ENCODE measurements at places on chromosomes 1 and 21.

DNA sequence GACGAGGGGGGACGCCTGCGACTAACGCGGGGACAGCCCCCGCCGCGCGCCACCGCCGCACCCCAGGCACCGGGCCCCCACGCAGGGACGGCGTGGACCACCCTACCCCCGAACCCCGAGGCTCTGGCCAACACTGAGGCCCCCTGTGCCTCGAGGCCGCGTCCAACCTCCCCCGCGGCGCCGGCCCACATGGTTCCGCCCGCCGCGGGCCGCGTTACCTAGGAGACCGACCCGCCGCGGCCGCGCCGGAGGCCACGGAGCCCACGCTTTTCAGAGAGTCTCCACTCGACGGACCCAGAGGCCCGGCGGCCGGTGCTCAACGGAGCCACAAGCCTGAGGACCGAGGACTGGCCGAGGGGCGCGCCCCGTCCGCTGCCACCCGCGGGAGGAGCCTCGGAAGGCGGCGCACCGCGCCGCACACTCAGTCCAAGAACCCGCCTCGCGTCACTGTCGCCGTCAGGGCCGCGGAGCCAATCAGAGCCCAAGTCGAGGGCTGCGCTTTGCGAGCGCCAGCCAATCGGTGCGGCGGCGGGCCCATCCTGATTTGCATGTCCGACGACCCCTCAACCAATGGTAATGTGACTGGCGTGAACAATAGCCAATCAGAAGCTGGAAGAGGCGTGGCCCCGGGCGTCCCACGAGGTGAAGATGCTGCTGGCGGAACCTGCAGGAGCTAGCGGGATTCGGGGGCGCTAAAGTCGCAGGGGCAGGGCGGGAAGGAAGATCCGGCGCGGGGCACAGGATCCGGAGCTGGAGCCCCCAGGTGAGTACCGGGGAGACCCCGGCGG, at the start of gene NPHP4:
Gene NPHP4 (minus strand): TSS at position 400 of the 788 bp plus-strand sequence. CDS start 6,136 bp downstream, outside the sequence.
- peak; percentile 100 for DNase-seq

DNA sequence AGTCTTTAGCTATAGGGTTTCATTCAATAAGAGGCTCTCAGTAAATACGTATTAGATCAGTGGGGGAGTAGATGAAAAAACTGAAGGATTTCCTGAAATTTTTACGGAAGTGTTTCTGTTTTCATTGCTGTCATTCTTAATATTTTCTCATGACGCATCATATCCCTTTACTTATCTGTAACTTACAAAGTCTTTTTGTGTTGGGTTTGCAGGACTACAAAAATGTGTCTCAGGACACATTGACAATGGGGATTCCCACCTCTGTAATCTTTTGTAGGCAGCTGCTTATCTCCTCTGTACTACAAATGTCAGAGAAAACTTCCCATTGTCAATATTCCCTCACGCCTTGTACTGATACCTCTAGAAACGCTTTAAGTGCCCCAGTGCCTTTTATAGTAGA, 35.5 kb downstream of the CRP start:
- DNase-seq = no peak

GRCh38 chr1:40092241-40092640, 4.8 kb downstream of the PPT1 start:
- DNase-seq = no peak

DNA sequence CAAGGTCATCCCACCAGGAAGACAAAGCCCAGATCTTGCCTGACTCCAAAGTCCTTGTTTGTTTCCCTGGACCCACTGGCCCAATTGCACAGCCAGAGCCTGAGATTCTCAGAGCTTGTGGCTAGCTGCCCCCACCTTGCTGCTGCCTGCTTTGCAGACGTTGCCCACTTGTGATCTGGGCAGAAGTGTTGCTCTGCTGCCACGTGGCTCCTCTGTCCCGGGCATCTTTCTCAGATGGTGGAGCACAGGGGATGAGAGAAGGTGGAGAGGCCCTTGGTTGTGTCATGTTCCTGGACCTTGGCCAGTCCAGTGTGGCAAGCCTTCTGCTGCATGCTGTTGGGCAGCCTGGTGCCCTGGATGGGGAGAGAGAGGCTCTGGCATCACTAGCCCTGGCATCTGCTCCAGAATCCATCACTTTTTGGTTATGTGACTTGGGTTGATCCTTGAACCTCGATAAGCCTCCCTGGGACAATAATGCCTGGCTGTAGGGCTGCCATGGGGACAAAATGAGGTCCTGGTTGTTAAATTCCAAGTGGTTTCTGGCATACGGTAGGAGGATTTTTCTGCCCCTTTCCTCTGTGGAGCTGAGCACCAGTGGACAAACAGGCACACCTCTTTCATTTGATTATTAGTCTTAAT, 1.5 kb upstream of the NR0B2 start:
- no peak for DNase-seq

GRCh38 chr1:231424950-231425805, 3.1 kb upstream of the EGLN1 start:
- DNase-seq = no peak

DNA sequence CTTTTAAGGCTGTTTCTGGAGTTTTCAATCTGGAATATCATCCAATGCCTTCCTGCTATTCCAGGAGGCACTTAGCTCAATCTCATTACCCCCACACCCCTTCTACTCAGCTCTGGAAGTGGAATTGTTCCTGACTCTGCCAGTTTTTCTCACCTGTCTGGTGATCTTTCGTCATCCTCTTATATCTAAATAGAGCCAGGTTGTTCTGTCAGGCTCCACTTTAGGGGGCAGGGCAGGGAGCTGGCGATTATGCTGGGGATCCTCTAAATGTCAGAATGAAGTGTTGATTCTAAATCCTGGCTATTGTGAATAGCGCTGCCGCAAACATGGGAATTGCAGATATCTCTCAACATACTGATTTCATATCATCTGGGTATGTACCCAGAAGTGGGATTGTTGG, 63.6 kb upstream of the ETV3 start:
- no peak for DNase-seq

DNA sequence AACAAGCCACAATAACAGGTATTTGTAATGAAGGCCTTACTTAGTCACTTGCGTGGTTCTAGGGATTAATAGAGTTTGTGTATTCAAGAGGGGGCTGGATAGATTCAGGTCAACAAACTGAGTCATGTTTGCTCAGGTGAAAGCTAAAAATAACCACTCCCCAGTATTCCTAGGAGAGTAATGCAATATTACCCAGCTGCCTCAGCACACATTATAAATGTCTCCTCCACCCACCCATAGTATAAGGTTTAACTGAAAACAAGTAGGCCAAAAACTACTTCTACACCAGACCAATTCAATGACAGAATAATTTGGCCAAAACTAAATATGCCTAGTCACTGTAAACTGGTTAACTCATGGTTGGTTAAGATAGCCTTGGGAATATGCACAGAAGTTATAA, 34.4 kb downstream of the WLS start:
- no peak for DNase-seq

DNA sequence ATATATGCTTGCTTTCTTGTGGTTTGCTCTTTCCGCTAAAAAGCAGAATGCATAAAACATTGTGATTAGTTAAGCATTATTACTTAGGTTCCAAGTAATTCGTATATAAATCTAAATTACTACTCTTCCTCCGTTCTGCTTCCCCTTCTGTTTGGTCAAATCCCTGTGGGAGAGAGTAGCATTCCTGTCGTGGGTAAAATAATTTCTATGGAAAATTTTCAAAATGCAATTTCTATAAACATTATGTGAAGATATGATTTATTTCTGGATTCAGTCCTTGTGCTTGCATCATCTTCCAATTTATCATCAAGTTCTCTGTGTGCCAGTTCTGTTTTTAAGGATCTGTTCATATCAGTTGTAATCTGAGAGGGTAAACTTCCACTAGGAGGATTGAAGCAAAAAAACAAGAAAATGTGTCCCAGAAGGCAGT, 7.2 kb upstream of the WARS2 start:
- DNase-seq = no peak

- DNase-seq = no peak
Measured at GRCh38 chr1:9992910-9993309, 4.1 kb upstream of the RBP7 start.
